ENCODE measurements at places on chromosomes 2 and 18.
A peak's percentile ranks its signal among the peaks of the same experiment; 100 is the strongest.

GRCh38 chr2:219759801-219760200, 132.4 kb downstream of the SLC4A3 start:
- DNase-seq: no peak

DNA sequence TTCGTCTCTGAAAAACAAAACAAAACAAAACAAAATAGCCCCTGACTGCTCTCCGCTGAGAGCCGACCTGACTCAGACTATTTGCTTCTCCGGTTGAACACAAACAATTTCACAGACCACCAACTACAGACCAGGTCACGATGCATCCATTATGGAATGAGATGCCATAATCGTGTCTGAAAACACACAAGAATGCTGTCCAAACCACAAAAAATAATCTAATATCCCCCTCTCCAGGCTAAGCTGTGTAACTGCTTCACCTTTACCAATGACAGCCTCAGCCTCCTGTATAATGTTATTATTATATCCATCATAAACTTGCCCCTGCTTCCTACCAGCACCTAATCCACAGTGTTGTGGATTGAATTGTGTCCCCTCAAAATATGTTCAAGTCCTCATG, 114.7 kb downstream of the DNAH6 start:
- DNase-seq: no peak

- DNase-seq: no peak
These were observed 510.3 kb downstream of the ZNF804A start for GRCh38 chr2:185108588-185108987.

- DNase-seq: no peak
These were observed 256.2 kb upstream of the ZSWIM2 start for GRCh38 chr2:187105218-187105617.

GRCh38 chr2:226495466-226496272, 304.0 kb downstream of the IRS1 start:
- no peak for DNase-seq

DNA sequence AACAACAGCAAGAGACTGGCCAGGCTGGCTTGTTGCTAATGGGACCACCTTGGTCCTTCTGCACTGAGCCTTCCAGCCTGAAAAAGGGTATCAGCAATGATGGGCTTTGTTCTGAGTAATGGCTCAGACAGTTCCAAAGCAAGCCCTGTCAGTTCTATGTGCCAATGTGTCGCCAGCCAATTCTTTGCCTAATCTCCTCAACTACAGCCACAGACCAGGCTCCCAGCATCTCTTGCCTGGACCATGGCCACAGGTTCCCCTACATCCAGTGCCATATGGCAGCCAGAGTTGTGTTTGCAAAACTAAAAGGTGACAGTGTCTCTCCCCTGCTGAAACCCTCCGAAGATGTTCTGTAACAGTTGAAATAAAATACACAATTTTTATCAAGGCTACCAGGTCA, 61.5 kb upstream of the TMEM177 start:
- DNase-seq: no peak

- DNase-seq: peak; percentile 33
These were observed 95.3 kb downstream of the CD8B2 start for GRCh38 chr2:106582148-106583143.
